ENCODE measurements at places on chromosomes 2 and 18. TPM values are rescaled to one million over a fixed set of nuclear protein-coding genes. Genes with fewer than 3 reads are reported as not detected.
A peak's percentile ranks its signal among the peaks of the same experiment; 100 is the strongest.

The CCBE1 gene
- 22.8 TPM for total RNA-seq

The SALL3 gene
- total RNA-seq: not detected

The TMEM17 gene
- 2.6 TPM for total RNA-seq

The CCNYL1 gene
- total RNA-seq: 16.0 TPM

The CIAO1 gene
- 54.6 TPM for total RNA-seq

The RAB17 gene
- 3.9 TPM for total RNA-seq

The ACTR3 gene
- total RNA-seq: 265 TPM

The NT5C1B gene
- not detected for total RNA-seq

The CHRNG gene
- not detected for total RNA-seq

The MAP2 gene
- total RNA-seq: 7.2 TPM

The MALL gene
- 0.68 TPM for total RNA-seq

The ZNF385B gene
- 0.16 TPM for total RNA-seq

The ABCG8 gene
- not detected for total RNA-seq

The IKZF2 gene
- total RNA-seq: 16.7 TPM

The STPG4 gene
- 0.37 TPM for total RNA-seq

The PCGF1 gene
- total RNA-seq: 32.2 TPM

The REG3G gene
- total RNA-seq: not detected

The MRO gene
- total RNA-seq: not detected

DNA sequence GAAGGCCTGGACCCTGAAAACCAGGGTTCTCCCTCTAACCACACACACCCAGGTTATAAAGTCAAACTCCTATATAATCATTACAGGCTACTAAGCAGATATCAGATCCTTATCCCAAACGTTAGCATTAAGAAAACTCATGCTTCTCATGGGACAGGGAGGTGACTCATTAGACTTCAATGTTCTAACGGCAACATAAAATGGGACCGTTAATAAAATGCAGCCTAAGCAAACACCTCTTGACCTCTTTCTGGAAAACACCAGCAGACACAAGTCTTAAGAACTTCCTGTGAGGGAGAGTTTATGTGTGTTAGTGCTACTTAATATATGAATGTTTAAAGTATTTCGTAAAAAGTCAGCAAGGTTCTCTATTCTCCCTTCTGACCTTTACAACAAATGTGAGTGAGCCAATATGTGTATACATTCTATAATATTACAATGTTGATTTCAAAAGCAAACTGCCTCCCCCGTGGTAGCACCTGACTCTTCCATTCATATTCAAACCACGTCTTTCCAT is 31.7 kb downstream of the LPIN2 start:
- DNase-seq: no peak

GRCh38 chr18:67969458-67969857 is 452.9 kb upstream of the DSEL start:
- DNase-seq: no peak

GRCh38 chr2:126748188-126748760 is 92.3 kb downstream of the GYPC start:
- no peak for DNase-seq

- no peak for DNase-seq
These were observed 155.4 kb downstream of the ARL4C start for GRCh38 chr2:234341306-234341985.

- peak; percentile 77 for DNase-seq
These were observed 19.5 kb upstream of the FAHD2A start for GRCh38 chr2:95382686-95383634.

DNA sequence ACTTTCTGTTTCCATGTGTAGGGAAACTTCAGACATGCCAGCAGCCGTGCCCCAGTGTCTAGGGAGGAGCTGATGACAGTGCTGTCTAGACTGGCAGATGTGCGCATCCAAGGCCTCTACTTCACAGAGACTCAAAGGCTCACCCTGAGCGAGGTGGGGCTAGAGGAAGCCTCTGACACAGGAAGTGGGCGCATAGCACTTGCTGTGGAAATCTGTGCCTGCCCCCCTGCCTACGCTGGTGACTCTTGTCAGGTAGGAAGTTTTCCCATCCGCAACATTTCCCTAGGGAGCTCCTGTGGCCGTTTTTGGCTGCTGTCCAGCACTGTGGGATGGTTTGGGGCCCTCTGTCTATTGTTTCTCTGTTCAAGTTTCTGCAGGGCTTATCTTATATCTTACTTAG is 143.1 kb upstream of the TTC39C start:
- no peak for DNase-seq

- no peak for DNase-seq
These were observed 93.8 kb downstream of the NRP2 start for GRCh38 chr2:205776139-205776538.

- DNase-seq: peak; percentile 71
These were observed 47.5 kb downstream of the INHBB start for GRCh38 chr2:120393456-120393855.

GRCh38 chr2:122528061-122528460 is 772.6 kb downstream of the TSN start:
- DNase-seq: no peak

GRCh38 chr2:10141736-10142639 is 19.4 kb downstream of the RRM2 start:
- no peak for DNase-seq

DNA sequence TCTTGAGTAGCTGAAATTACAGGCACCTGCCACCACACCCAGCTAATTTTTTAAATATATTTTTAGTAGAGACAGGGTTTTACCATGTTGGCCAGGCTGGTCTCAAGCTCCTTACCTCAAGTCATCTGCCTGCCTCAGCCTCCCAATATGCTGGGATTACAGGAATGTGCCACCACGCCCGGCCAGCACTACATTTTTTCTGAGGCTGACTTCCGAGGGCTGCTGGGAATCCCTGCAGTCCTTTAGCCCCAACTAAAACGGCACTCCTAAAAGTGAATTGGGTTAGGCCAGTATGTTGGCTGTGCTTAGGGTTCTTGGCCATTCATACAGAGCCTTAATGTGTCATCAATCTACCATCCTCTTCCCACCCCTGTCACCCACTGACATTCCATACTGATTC is 375.4 kb downstream of the DCC start:
- no peak for DNase-seq

GRCh38 chr2:97707362-97708047 is 5.9 kb upstream of the ZAP70 start:
- DNase-seq: no peak

- no peak for DNase-seq
These were observed 8.6 kb downstream of the CLIP4 start for GRCh38 chr2:29123617-29124349.

GRCh38 chr18:7038330-7038851 is 79.2 kb downstream of the LAMA1 start:
- DNase-seq: no peak

DNA sequence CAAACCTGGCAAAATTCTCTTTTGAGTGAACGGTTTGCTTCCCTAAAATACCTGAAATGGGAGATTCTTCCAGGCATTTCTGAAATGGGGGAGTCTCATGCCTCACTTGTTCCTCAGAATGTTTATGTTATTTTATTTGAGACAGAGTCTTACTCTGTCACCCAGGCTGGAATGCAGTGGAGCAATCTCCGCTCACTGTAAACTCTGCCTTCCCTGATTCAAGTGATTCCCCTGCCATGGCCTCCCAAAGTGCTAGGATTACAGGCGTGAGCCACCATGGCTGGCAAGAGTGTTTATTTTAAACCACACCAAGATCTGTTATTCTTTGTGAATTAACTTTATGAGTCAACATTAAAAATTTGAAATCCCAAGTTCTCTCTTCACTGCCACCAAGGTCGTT is 6.4 kb upstream of the FHL2 start:
- DNase-seq: no peak

DNA sequence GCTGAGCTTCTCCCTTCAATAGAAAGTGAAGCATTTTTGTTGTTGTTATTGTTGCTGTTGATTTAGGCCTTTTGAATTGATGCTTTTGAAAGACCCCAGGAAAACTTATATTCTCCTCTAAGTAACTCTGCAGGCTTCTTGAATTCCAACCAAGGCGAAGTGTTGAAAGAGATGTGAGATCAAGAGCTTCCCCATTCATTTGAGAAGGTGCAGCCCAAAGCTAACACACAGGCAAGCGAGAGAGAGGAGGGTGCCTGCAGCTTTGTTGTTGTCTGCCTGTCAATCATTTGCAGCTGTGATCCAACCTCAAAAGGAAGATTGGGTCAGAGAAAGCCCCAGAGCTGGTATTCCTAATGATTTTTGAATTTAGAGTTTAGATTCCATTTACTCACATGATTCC is 963.6 kb upstream of the CNTNAP5 start:
- DNase-seq: no peak

- peak; percentile 83 for DNase-seq
These were observed 186.0 kb downstream of the ANKRD30B start for GRCh38 chr18:14933964-14934363.

- no peak for DNase-seq
These were observed 84.5 kb downstream of the ZBTB7C start for GRCh38 chr18:48324651-48325050.

DNA sequence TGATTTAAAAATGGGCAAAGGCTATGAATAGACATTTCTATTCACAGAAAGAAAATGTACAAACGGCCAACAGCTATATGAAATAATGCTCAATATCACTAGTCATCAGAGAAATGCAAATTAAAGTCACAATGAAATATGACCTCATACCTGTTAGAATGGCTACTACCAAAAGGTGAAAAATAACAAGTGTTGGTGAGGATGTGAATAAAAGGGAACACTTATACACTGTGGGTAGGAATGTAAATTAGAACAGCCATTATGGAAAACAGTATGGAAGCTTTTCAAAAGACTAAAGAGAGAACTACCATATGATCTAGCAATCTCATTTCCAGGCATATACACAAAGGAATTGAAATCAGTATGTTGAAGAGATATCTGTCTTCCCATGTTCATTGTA is 118.9 kb upstream of the SPOPL start:
- no peak for DNase-seq

- DNase-seq: no peak
These were observed 214.1 kb upstream of the STON1 start for GRCh38 chr2:48315896-48316194.

DNA sequence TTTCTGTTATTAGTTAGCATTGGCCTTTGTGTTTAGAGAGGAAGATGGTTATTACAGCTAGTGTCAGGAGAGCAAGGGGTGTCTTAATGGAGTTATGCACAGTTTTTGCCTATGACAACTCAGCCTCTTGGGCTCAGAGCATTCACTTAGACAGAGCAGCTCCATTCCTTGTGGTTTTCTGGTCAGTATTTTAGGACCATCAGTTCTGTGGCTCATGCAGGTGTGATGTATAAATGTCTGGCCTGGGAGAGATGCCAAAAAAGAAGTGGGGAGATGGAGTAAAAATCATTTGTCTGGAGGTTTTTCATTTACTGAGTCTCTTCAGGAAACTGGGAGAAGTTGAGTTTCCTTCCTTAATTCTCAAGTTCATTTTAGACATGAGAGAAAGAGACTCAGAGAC is 79.7 kb downstream of the PRKCE start:
- no peak for DNase-seq

DNA sequence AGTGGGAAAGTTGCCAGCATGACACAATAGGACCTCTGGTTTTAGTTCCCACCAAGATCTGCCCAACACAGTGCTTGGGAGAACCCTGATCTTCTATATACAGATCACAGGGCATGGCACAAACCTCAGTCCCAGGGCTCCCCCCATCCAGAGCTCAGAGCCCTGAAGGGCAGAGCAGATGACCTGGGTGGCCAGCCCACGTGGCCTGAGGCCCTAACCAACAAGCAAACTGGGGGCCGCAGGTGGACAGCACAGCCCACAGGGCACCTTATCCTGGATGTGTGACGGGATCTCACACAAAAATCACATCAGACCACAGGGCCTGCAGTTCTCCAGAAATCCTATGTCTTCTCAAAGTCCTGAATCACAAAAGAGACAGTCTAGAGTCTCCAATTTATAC is 34.7 kb downstream of the CRACDL start:
- peak; percentile 56 for DNase-seq

GRCh38 chr2:219182331-219183150 is 4.5 kb downstream of the RETREG2 start:
- no peak for DNase-seq

DNA sequence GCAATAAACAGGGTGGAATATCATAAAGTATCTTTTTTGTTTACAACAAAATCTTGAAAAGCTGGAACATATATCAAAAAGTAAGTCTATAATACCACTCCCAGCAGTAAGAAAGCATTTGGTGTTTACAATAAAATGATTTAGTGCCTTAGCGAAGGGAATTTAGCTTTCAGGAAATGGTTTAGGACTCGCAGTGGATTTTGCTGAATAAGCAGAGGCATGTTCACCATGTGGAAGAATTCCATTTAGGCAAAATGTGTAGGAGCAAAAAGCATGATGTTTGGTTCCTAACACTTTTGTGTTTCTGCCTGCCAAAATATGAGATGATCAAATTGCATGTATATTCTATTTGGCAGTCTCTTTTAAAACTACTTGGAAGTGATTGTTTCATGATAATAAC is 163.6 kb downstream of the AGPS start:
- no peak for DNase-seq

- no peak for DNase-seq
These were observed 104.7 kb upstream of the COPS8 start for GRCh38 chr2:236980961-236981360.

- no peak for DNase-seq
These were observed 34.2 kb downstream of the CERS6 start for GRCh38 chr2:168490015-168490874.

- no peak for DNase-seq
These were observed 118.8 kb downstream of the SCN9A start for GRCh38 chr2:166256896-166257295.

DNA sequence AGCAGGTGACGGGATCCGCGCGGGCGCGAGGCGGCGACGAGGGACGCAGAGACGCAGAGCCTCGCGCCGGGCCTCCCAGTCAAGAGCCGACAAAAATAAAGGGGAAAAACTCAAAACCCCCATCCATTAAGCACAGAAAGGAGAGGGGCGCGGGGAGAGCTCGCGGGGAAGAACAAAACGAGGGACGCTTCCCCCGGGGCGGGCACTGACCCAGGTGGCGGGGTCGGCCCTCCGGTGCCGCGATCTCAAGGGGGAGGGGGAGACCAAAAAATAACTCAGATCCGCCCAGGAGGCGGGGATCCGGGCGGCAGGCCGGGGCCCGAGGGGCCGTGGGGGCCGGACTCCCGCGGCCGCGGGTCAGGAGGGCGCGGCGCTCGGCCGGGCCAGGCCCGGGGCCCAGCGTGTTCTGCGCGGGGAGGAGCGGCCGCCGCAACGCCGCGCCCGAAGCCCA is 597 bp downstream of the RNF103 start:
- DNase-seq: no peak

- no peak for DNase-seq
These were observed 207.6 kb upstream of the SMIM21 start for GRCh38 chr18:75635096-75635495.

DNA sequence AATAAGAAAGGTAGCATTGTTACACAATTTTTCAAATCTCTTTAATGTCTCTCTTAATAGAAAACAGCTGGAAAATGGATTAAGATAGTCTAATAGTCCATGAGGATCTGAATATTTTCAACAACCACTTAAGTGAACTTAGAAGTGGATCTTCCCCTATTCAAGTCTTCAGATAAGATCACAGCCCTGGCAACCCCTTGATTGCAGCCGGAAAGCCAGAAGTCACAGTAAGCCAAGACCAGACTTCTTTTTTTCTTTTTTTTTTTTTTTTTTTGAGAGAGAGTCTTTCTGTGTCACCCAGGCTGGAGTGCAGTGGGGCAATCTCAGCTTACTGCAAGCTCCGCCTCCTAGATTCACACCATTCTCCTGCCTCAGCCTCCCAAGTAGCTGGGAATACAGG is 18.6 kb upstream of the ZC3H15 start:
- no peak for DNase-seq

- DNase-seq: no peak
These were observed 756.6 kb downstream of the RNF144A start for GRCh38 chr2:7673853-7674252.

Measured in osteocyte (in vitro differentiated cells).